ENCODE measurements at places on chromosomes 11 and 22. TPM values are rescaled to one million over a fixed set of nuclear protein-coding genes. Genes with fewer than 3 reads are reported as not detected.

- no peak for DNase-seq
Observed at GRCh38 chr11:129652835-129653234, 162.8 kb upstream of the TMEM45B start.

DNA sequence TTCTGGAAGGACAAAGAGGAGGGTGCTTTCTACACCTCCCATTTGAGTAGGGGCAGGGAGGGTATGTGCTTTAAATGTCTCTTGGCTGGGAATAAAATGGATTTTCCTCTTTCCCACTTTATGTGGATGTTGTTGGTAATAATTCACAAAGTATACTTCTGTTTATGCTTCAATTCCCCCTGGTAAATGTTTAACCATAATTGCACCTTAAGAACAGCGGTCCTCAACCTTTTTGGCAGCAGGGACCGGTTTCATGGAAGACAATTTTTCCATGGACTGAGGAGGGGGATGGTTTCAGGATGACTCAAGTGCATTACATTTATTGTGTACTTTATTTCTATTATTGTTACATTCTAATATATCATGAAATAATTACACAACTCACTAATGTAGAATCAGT, 4.0 kb upstream of the TP53AIP1 start:
- no peak for DNase-seq

DNA sequence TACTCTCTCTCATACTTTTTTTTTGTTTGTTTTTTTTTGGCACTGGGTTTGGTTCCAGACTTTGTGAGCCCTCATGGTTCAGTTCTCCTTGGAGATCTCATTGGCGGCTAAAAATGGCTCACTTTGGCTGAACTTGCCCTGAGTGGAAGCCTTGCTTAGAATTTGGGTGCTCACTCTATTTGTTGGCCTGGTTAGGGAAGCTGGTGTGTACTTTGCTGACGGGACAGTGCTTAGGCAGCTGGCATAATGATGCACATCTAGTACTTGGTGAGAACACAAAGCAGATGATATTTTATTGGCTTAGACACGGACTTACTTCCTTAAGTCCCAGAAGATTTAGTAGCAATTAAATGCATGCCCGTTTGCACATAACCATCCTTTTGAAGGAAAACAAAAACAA, 66.5 kb upstream of the GRAMD1B start:
- DNase-seq = no peak

The ANKRD49 gene
- 18.8 TPM for total RNA-seq

The LRRC56 gene
- total RNA-seq = not detected

- no peak for DNase-seq
Observed at GRCh38 chr11:69231466-69232018, 62.4 kb upstream of the MYEOV start.

- no peak for DNase-seq
Observed at GRCh38 chr11:26801601-26802000, 79.7 kb upstream of the SLC5A12 start.

- DNase-seq = no peak
Observed at GRCh38 chr22:33209930-33210784, 152.0 kb upstream of the SYN3 start.

GRCh38 chr22:26442086-26442756, 13.2 kb downstream of the ASPHD2 start:
- no peak for DNase-seq

The F2 gene
- not detected for total RNA-seq

DNA sequence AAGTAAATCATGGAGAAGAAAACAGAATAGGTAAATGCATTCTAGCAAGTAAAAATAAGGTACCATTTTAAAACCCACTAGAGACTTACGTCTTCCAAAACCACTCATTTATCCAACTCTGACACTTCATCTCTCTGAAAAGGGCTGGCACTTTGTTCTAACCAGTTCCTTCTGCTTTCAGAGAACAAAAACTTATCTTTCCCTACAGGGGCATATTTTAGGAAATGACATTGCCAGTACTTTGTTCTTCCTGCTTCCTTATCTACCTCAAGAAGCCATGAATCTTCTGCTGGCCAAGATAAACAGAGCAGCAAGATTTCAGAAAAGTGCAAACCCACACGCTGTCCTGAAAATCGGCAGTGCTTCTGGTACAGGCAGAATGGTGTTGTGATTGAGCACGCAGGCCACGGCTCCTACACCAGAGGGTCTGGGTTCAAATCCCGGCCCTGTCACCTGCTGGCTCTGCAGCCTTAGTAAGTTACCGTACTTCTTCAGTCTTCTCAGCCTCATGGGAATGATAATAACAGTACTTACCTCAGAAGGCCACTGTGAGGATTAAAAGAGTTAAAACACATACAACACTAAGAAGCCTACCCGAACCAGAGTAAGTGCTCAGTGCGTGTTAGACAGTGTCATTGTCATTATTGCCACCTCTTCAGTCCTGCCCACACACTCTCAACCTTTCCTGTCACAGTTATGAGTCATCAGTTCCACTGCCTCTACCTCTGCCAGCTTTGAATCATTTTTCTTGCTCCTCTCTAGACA, 11.0 kb downstream of the MPZL3 start:
- no peak for DNase-seq

DNA sequence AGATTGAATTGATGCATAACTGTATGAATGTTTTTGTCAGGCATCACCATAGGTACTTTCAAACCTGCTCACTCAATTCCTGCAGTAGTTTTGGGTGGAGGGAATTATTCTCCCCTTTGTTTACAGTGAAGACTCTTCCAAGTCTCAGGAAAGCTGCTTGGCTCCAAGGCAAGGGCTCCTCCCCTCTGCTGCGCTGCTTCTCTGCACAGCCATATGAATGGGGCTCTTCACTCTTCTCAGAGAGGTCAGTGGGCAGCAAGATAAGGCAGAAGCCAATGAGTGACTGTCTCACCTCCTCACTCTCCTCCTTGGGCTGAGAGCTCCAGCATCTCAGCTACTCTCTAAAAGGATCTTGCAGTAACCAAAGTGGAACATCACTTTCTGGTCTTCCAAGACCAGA, 165.7 kb upstream of the TTC12 start:
- DNase-seq = no peak

DNA sequence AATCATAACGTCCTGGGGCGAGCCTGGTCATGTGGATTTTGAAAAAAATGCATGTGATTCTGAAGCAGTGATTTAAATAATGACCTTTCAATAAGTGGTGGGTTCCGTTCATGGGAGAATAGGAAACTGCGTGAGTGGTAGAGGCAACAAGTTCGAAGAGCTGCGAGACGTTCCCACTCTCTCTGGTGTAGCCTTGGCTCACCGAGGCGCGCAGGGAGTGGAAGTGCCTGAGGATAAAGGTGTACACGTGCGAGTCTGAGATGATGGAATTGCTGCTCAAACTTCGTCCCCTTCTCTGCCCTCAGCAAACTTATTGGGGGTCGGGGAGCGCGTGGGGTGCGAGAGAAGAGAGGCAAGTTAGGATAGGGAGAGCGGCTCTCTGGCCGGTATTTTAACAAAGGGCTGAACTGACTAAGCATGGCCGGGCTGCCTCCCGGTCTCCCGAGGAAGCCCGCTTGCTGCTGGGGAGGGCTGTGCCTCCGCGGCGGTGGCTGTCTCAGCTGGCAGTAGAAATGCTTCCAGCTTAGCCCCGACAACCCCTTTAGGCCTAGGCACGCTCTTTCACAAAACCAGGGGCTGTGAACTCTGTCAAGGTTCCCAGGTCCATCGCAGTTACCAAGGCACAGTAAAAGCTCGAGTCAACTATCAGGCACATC, 875 bp upstream of the STT3A start:
- peak; percentile 4 for DNase-seq

- no peak for DNase-seq
Observed at GRCh38 chr22:49086606-49087157, 741.0 kb downstream of the BRD1 start.

DNA sequence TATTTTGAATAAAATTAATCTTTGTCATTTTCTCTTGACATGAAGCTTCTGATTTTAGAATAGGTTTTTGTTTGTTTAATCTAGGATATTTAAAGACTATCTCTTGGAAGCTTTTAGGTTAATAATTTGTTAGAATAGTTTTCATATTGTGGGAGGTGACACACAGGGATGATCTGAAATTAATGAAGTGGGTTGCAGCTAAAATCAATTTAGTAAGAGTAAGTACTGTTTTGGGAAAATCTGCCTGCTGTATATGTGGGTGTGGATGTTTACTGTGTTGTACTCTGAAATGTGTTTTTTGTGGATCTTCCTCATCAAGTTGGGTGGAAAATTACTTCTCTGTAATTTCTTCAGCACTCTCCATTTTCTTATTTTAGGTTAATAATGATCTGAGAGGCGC, 67.3 kb downstream of the BID start:
- DNase-seq = no peak

The CHRM1 gene
- total RNA-seq = not detected

The LARGE1 gene
- total RNA-seq = 42.1 TPM

GRCh38 chr11:112770487-112770886, 190.7 kb upstream of the NCAM1 start:
- DNase-seq = no peak

The CRYBB2 gene
- not detected for total RNA-seq

The PNPLA5 gene
- not detected for total RNA-seq

The C11orf87 gene
- not detected for total RNA-seq

DNA sequence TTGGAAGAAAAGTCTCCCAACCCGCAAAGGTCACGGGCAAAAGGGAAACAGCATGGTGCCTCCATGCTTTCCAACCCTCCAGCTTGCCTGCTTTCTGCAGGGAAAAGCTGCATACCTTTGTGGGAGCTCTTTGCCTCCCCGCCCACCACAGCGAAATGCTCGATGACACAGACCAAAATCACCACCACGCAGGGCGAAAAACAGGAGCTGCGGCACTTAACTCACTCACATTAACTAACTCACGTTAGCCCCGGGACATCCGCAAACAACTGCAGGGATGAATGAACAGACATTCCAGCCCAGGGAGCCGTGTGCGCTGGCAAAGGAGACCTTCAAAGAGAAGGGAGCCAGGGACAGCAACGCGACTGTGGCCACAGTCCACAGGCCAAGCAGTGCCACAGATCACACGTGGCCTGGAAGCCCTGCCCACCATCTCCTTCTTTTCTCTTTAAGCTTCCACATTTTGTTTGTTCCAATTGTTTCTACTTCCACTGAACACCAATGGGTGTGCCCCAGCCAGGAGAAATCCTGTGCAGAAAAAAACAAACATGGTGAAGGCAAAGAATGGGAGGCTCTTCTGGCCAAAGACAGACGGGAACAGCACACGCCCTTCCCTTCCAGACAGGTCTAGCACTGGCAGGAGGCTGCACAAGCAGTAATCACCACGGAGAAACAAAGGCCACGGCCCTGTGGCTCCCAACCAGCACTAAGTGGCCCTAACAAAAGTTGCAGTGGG, 39.3 kb downstream of the DUSP8 start:
- DNase-seq = no peak

- DNase-seq = no peak
Observed at GRCh38 chr11:61830237-61831105, 2.4 kb downstream of the FADS2 start.

- DNase-seq = no peak
Observed at GRCh38 chr11:34789196-34789834, 126.9 kb downstream of the APIP start.

- DNase-seq = no peak
Observed at GRCh38 chr22:39360242-39360641, 10.5 kb downstream of the SYNGR1 start.

DNA sequence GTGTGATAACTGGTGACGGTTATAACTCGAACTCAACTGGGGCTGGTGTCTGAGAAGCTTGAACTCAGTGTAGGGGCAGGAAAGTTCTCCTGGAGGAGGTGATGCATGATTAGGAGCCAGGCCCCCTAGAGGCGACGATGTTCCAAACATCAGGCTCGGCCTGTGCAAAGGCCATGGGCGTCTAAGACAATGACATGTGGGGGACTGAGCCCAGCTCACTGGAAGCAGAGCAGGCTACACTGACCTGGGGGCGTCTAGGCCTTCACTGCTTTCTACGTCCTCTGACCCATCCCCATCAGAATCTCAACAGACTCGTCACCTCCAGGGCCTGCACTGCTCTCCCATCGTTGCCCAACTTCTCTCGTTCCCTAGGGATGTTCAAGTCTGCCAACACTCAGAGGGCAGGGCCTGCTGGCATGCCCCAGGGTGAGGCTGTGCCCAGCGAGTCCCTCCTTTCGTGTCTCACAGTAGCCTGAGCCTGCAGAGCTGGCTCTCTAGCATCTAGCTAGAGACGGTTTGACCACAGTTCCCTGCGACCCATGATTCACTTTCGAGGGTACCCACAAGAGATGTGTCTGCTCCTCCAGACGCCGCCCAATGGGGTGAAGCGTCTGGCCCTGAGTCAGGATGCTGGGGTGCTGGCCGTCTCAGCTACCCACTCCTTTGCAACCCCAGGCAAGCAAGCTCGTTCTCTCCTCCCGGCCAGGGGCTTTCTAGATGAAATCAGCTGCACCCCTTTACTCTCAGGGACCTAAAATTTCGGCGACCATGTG, 1.1 kb upstream of the ATG16L2 start:
- DNase-seq = no peak

GRCh38 chr11:121282886-121283502, 9.6 kb upstream of the SC5D start:
- DNase-seq = no peak

DNA sequence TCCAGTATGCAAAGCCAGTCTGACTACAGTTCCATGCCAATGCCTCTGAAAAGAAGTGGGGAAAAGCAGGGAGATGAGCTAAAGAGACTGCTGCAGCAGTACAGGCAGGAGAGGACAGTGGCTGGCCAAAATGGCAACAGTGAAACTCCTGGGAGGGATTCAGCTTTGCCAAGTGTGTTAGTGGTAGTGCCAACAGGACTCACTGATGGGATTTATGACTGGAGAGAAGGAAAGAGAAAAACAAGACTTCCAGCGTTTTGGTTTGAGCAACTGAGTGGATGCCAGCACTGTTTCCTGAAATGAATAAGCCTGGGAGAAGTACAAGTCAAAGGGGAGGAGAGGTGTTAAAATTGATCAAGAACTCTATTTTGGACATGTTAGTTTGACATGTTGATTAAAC, 80.9 kb downstream of the PLEKHA7 start:
- no peak for DNase-seq

The MAP6 gene
- total RNA-seq = 16.4 TPM

The APOBEC3H gene
- total RNA-seq = 1.6 TPM

Data from thoracic aorta (tissue), 2 donors.